Effector memory CD4-positive, alpha-beta T cell (primary cell): ENCODE measurements at places on chromosomes 6 and 20.

DNA sequence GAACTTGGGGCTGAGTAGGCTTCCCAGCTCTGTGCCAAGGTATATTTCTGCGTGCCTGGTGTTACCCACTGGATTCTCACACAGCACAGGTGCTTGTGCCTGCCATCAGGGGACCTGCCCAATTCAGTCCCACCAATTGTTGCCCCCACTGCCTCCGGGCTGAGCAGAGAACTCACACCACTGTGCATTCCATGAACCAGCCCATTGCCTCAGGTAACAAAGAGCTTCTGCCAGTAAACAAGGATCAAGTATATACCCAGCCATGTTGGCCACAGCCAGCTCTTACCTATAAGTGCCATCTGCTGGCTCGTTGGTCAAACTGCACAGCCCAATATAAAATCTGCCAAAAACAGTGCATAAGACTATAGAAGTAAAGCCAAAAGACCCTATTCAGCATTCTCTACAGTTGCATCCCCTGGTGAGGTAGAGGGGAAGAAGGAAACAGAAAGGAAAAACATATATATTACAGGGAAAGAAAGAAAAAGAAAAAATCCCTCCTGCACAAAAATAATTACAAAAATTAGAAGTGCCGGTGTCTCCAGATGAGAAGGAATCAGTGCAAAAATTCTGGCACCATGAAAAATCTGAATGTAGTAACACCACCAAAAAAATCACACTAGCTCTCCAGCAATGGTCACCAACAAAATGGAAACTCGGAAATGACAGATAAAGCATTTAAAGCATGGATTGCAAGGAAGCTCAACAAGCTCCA is 241.4 kb downstream of the IBTK start:
- no peak overlapping the region for H3K27ac ChIP-seq
- no peak overlapping the region for H3K4me3 ChIP-seq
- no peaks in the 10 kb centered on the region for H3K27me3 ChIP-seq

DNA sequence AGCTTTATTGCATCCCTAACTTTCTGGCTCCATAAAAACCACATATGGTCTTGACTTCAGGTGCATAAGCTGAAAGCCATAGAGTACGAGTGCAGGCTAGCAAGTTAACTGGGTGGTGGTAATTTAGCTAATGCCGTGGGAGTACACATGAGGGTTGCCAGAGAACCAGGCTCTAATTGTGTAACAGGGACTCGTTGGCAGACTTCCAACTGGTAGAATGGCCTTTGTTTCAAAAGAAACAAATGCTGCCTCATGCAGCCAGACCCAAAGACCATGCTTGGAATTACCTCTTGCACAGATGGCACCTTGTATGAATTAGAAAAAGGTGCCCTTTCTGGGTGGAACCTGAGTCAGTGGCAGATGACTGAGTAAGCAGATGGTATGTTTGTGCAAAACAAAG is 73.2 kb downstream of the LY86 start:
- no peak overlapping the region for H3K27ac ChIP-seq
- no peaks in the 10 kb centered on the region for H3K36me3 ChIP-seq
- no peaks in the 10 kb centered on the region for H3K27me3 ChIP-seq
- peaks cover 11% of the 10 kb centered on the region for H3K4me1 ChIP-seq
- no peak for DNase-seq
- H3K4me3 ChIP-seq: no peak overlapping the region

DNA sequence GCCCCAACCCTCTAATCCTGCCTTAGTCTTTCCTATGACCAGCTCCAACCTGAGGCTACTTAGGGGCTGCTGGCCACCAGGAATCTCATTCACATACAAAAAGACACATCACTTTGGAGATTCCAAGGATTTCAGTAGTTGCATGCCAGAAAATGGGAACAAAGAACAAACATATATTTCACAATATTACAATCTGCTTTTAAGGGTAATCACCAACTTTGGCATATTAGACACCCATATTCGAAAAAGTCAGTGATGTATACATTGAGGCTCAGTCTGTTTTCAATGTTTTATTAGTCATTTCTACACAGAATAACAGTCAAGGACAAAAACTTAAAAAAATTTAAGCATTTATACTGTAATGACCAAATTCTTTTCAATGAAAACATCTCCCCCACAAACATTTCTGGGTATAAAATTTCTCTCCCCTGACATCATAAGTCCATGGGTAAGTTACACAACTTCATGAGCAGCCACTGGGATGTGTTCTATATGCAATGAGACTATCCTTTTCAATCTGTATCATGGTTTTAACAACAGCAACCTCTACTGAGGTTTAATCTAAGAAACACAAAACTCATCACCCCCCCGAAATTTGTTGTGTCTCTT is 103.5 kb downstream of the MAP7 start:
- H3K36me3 ChIP-seq: no peaks in the 10 kb centered on the region
- no peak overlapping the region for H3K27ac ChIP-seq
- no peak for DNase-seq
- no peaks in the 10 kb centered on the region for H3K4me1 ChIP-seq
- H3K27me3 ChIP-seq: no peaks in the 10 kb centered on the region

DNA sequence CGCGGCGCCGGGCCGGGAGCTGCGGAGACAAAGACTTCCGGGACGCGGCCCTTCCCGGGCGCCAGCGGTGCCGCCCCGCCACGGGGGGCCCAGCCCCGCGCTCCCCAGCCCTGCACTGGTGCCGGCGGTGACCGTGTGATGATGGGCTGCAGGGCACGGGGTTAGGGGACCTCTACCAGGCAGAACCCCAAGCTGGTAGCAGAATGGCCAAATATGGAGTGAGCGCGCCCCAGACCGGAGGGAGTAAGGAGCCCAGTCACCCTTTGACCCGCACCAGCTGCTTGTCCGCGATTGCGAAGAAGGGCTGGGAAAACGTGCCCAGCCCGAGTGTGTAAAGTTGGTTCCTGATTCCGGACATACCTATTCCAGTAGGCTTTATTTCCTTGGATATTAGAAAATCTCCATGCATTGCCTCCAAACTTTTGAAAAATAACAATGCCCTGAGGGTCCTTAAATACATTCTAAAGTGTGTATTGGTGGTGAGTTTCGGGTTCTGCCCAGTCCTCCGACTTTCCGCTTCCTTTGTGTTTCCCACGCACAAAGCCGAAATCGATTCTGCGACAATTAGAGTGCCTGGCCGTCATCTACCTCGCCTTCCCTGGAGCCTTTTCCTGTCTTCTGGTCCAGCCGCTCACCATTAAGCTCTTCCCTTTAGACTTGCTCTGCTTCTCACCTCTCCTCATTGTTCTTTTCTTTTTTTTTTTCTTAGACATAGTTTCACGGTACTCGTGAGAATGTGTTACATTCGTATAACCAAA is 1.1 kb downstream of the ABRACL start:
- no peak for DNase-seq
- peak overlapping the region; percentile 86 for H3K27ac ChIP-seq
- H3K4me1 ChIP-seq: peaks cover 23% of the 10 kb centered on the region
- peaks cover 8% of the 10 kb centered on the region for H3K36me3 ChIP-seq

GRCh38 chr6:111715321-111715720 is 109.6 kb upstream of the TRAF3IP2 start:
- no peak for DNase-seq
- no peaks in the 10 kb centered on the region for H3K27me3 ChIP-seq
- peak overlapping the region; percentile 19 for H3K27ac ChIP-seq
- peaks cover 29% of the 10 kb centered on the region for H3K4me1 ChIP-seq

DNA sequence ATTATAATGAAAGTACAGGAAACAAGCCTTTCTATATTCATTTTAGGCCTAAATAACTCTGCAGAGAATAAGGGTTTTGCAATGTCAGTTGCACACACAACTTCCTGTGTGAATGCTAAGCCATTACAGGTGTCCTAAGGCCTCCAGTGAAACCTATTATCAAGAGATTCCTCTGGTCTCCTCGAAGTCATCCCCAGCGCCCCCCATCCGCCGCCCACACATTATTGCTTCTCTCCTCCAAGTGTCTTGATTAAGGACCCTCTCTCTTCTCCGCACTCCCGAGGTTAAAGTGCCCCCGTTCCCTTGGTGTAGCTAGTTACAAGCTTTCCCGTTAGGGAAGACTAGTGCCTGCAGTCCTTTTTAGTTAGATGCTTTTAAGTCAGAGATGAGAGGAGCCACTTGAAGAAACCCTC is 1.3 kb downstream of the HIVEP2 start:
- peak overlapping the region; percentile 89 for H3K4me3 ChIP-seq
- H3K27me3 ChIP-seq: no peaks in the 10 kb centered on the region
- peak overlapping the region; percentile 100 for H3K27ac ChIP-seq
- no peak for DNase-seq
- no peaks in the 10 kb centered on the region for H3K36me3 ChIP-seq

GRCh38 chr20:873875-874607 is 40.5 kb downstream of the FAM110A start:
- H3K36me3 ChIP-seq: no peaks in the 10 kb centered on the region
- no peak for DNase-seq
- H3K27ac ChIP-seq: no peak overlapping the region
- no peaks in the 10 kb centered on the region for H3K4me1 ChIP-seq
- H3K4me3 ChIP-seq: no peak overlapping the region
- H3K27me3 ChIP-seq: no peaks in the 10 kb centered on the region

GRCh38 chr6:72798196-72798595 is 176.3 kb downstream of the KCNQ5 start:
- H3K36me3 ChIP-seq: no peaks in the 10 kb centered on the region
- no peak overlapping the region for H3K27ac ChIP-seq
- H3K4me3 ChIP-seq: no peak overlapping the region

GRCh38 chr20:45502561-45502960 is 12.9 kb downstream of the SPINT3 start:
- H3K27ac ChIP-seq: no peak overlapping the region
- no peak for DNase-seq
- H3K27me3 ChIP-seq: peaks cover 10% of the 10 kb centered on the region
- no peak overlapping the region for H3K4me3 ChIP-seq
- no peaks in the 10 kb centered on the region for H3K36me3 ChIP-seq

- no peaks in the 10 kb centered on the region for H3K4me1 ChIP-seq
- no peak overlapping the region for H3K27ac ChIP-seq
- no peak overlapping the region for H3K4me3 ChIP-seq
- H3K36me3 ChIP-seq: no peaks in the 10 kb centered on the region
Measured at GRCh38 chr20:9927224-9927623, 88.3 kb upstream of the PAK5 start.

- peaks cover 5% of the 10 kb centered on the region for H3K4me1 ChIP-seq
- H3K4me3 ChIP-seq: no peak overlapping the region
- no peaks in the 10 kb centered on the region for H3K36me3 ChIP-seq
- no peak overlapping the region for H3K27ac ChIP-seq
Measured at GRCh38 chr6:154994836-154995253, 270 bp upstream of the TIAM2 start.

GRCh38 chr6:71349976-71350615 is 61.5 kb downstream of the OGFRL1 start:
- DNase-seq: no peak
- H3K27ac ChIP-seq: no peak overlapping the region
- no peaks in the 10 kb centered on the region for H3K36me3 ChIP-seq
- H3K27me3 ChIP-seq: no peaks in the 10 kb centered on the region

- no peaks in the 10 kb centered on the region for H3K4me1 ChIP-seq
- no peaks in the 10 kb centered on the region for H3K27me3 ChIP-seq
- H3K36me3 ChIP-seq: no peaks in the 10 kb centered on the region
- H3K27ac ChIP-seq: no peak overlapping the region
Measured at GRCh38 chr20:53801609-53802370, 208.2 kb upstream of the ZNF217 start.

DNA sequence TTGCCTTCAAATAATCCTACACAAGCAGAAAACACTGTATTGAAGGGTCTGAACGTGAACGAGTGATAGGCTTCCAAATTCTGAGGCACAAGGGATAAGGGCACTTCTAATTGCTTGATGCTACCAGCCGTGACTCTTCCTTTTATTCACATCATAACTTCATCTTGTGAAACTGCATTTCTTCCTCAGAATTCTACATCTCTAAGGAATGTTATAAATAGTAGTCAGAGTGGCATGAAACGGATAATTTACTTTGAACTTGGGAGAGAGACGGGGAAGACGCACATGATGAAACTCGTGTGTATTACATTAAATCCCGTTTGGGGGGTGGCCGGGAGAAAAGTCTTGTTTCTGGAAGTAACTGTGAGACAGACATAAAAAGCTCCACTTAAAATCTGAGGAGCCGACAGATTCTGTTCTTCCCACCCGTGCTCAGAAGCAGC is 754 bp downstream of the HDDC2 start:
- H3K4me3 ChIP-seq: peak overlapping the region; percentile 83
- peaks cover 13% of the 10 kb centered on the region for H3K36me3 ChIP-seq
- no peaks in the 10 kb centered on the region for H3K27me3 ChIP-seq
- no peak for DNase-seq

DNA sequence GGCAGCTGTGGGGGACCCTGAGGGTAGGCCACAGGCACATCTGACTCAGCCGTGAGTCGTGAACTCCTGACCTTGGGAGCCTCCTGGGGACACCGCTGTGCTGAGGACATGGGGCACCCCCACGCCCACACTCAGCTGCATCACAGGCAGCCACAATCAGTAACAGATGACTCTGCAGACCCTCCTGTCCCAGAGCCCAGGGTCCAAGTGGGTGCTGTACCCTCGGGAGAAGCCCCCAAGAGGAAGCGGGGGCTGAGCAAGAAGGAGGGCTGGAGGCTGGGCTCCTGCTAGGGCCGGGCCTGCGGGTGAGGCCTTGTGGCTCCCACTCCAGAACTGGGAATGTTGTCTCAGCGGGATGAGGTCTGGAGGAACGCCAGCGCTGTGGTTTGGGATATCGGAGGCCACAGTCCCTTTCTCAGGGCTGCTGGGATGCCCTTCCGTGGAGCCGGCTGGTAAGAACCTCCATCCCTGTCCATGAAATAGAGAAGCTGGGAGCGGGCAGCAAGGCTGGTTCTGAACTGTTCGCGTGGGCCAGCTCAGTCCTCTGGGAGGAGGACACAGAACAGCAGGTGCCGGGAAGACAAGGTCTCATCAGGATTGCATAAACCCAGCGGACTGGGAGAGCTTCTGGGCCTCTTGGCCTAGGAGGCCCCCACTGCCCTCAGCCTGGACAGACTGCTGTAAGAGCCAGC is 3.1 kb upstream of the LAMA5 start:
- peaks cover 16% of the 10 kb centered on the region for H3K4me1 ChIP-seq
- DNase-seq: no peak
- peaks cover 40% of the 10 kb centered on the region for H3K27me3 ChIP-seq
- H3K27ac ChIP-seq: no peak overlapping the region

GRCh38 chr6:129055796-129056195 is 172.9 kb downstream of the LAMA2 start:
- H3K36me3 ChIP-seq: no peaks in the 10 kb centered on the region
- H3K4me1 ChIP-seq: no peaks in the 10 kb centered on the region
- no peak overlapping the region for H3K4me3 ChIP-seq
- DNase-seq: no peak
- H3K27ac ChIP-seq: no peak overlapping the region
